ENCODE measurements at places on chromosomes 2 and 18. TPM values are rescaled to one million over a fixed set of nuclear protein-coding genes. Genes with fewer than 3 reads are reported as not detected.

GRCh38 chr2:97678298-97678697 lies 8.8 kb downstream of the C2orf92 start:
- no peak for DNase-seq

- DNase-seq: no peak
These were observed 105.3 kb downstream of the GLI2 start for GRCh38 chr2:120840795-120841487.

DNA sequence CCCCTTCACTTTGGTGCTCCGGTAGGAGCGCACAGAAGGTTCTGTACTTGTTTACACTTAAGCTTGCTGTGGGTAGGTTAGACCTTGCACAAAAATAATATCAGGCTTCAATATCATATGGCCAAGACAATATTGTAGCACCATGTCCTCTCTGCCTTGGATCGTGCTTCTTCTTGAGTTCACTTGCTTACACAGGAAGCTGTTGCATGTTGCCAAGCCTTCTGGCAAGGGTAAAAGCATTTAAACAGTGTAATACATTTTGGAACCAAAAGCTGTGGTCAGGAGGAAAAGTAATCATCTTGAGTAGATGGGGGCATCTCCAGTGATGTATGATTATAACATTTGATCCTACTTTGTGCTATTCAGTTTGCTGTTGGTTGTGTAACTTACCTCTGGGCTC lies 197.5 kb downstream of the LTBP1 start:
- no peak for DNase-seq

RNU2-63P gene
- not detected for total RNA-seq

All from PC-3 (cell line).